ENCODE measurements at places on chromosomes 5 and 9.
A peak's percentile ranks its signal among the peaks of the same experiment; 100 is the strongest.

DNA sequence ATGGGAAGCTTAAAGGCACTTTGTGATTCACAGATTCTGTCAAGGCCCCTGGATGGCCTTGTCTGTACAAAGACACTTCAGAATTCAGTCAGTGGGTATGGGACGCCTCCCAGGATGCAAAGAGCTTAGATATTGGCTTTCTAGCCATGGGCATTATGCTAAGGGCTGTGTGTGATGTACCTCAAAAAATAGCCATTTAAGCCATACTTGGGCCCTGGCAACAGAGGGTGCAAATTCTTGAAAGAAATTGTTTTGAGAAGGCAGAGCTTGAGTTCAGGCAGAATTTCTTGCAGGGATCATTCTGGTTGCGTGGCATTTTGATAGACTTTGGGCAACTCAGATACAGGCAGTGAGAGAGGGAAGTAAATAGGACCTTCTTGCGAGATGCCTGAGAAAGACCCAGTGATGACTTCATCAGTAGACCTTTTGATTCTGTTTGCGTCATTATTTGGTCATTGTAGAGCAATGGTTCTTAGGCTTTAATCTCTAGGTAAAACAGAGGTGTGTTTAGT lies 3.9 kb downstream of the CYFIP2 start:
- no peak for DNase-seq

GRCh38 chr9:69193685-69194032 lies 19.6 kb downstream of the TJP2 start:
- DNase-seq: no peak

DNA sequence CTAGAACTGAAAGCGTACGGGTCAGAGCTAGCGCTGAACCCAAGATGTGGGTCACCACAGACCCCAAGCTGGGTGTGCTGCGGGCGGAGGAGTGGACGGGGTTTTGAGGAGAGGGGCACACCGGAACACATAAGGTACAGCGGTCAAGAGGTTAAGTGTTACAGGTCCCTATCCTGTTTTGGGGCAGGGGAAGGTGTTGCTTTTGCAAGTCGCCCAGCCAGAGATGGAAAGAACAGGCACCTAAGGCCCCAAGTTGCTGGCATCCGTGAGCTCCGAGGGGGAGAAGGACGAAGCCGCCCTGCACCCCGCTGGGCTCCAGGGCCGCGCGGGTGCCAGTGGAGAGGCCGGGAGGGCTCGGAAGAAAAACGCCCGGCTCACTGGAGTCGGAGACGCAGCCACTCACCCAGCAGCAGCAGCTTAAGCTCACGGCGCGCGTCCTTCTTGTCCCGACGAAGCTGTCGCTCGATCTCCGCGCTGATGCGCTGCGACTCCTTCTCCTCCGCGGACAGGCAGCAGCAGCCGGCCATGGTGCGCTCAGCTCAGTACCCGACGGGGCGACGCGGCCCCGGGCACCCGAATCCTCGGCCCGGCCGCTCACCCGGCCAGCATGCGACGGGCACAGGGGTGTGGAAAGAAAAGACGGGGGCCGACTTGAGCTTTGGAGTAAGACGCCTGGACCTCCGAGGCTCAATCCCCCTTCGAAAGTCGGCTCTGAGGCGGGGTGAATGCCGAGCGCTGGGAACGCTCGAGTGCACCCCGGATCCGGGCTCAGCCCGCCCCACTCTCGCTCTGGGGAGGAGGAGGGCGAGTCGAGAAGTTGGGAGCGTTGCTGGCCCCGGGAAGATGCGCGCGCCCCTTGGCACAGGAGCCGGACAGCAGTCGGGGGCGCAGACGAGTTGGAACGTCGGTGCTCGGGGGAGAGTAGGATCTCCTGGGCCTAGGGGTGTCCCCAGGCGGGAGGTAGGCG lies 572 bp downstream of the GNA14 start:
- DNase-seq: no peak

GRCh38 chr9:137217276-137218211 lies 4.5 kb downstream of the RNF208 start:
- DNase-seq: peak; percentile 94

GRCh38 chr5:162801235-162801634 lies 636.2 kb upstream of the CCNG1 start:
- no peak for DNase-seq

DNA sequence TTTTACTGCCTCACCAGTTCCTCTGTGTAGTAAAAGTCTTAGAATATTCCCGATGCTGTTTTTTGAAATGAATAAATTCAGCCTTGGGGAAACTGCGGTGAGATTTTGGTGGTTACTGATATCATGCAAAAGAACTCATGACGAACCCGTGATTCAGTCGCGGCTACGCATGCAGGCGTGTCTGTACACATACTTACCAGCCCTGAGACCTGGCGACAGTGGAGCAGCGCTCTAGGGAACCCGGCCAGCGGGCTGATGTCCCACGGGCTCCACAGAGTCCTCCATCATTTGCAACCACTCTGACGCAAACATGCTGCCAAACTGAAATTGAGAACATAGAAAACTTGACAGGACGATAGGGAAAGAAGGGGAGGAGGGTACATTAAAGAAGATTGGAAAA lies 315.6 kb upstream of the DAB2 start:
- DNase-seq: no peak

GRCh38 chr9:106916466-106917235 lies 53.7 kb downstream of the ZNF462 start:
- peak; percentile 48 for DNase-seq

- DNase-seq: no peak
Measured at GRCh38 chr5:350355-350754, 28.8 kb downstream of the AHRR start.
